ENCODE measurements at places on chromosomes 11 and 22.
A peak's percentile ranks its signal among the peaks of the same experiment; 100 is the strongest.

GRCh38 chr22:24968066-24968561, 15.6 kb downstream of the KIAA1671 start:
- H3K4me1 ChIP-seq = peaks cover 6% of the 10 kb centered on the region
- no peaks in the 10 kb centered on the region for H3K27me3 ChIP-seq
- no peak for DNase-seq
- H3K36me3 ChIP-seq = no peaks in the 10 kb centered on the region
- no peak overlapping the region for H3K27ac ChIP-seq

DNA sequence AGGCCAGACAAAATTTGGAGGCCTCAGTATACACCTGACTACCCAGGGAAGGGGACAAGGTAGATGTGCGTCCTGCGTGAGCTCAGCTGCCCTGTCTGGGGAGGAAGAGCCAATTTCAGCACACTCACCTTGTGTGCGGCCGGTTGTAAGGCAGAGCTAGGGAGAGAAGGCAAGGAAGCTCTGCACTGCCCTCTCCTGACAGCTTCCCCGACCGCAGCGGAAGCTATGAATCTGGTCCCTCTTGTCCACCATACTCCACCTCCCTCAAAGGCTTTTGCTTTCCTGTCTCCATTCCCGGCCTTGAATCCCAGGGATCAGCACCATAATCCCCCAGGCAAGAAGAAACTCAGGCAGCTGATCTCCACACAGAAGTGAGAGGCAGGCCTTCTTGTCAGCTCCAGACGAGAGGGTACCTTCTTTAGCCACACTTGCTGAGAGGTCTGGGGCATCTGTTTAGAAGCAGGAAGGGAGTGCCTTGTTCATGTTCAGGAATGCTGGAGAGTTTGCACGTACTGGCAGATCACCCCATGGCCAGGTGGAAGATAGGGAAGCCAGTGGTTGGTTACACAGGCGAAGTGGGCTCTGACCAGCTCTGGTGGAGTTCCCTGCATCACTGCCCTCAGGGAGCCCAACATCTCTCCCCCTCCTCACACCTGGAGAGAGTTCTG, 62.5 kb downstream of the FEZ1 start:
- H3K4me1 ChIP-seq = no peaks in the 10 kb centered on the region
- H3K36me3 ChIP-seq = peaks cover 5% of the 10 kb centered on the region
- DNase-seq = peak; percentile 78
- H3K4me3 ChIP-seq = no peak overlapping the region
- H3K27me3 ChIP-seq = no peaks in the 10 kb centered on the region

- H3K27ac ChIP-seq = no peak overlapping the region
- H3K4me3 ChIP-seq = no peak overlapping the region
- no peaks in the 10 kb centered on the region for H3K27me3 ChIP-seq
- DNase-seq = peak; percentile 18
These were observed 61.8 kb downstream of the CD82 start for GRCh38 chr11:44627165-44627789.

DNA sequence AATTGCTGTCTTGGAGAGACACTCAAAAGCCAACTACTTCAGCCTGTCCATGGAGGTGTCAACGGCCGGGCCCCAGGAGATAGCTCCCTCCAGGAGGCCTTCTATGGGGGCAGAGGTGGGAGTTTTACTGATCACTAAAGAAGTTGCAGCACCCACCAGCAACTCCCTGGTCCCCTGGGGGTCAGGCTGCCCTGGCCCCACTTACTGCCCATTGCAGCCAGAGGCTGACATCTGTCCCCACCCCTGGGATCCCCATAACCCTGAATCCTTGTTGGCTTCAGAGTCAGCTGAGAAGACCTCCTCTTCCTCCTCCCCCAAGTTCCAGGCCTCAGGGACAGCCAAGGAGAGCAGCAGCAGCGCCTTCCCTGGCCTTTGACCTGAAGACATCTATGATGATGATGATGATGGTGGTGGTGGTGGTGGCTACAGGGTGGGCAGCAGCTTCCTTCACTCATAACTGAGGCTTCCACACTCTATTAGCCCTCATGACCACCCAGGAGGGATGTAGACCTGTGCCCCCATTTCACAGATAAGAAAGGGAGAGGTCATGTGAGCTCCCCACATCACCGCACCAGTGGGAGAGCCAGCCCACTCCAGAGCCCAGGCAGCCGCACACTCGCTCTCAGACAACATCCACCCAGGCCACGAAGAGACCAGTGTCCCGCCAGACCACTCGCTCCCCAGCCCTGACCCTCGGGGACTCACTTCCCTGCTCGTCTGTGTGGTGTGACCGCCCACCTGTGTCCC, 43.8 kb upstream of the FGF3 start:
- no peaks in the 10 kb centered on the region for H3K36me3 ChIP-seq
- no peak overlapping the region for H3K27ac ChIP-seq
- H3K4me1 ChIP-seq = no peaks in the 10 kb centered on the region
- peaks cover 81% of the 10 kb centered on the region for H3K27me3 ChIP-seq
- H3K4me3 ChIP-seq = no peak overlapping the region

- peak overlapping the region; percentile 67 for H3K27ac ChIP-seq
- no peaks in the 10 kb centered on the region for H3K27me3 ChIP-seq
- no peak overlapping the region for H3K4me3 ChIP-seq
- no peaks in the 10 kb centered on the region for H3K36me3 ChIP-seq
- DNase-seq = peak; percentile 92
- no peaks in the 10 kb centered on the region for H3K4me1 ChIP-seq
These were observed 289.2 kb downstream of the MN1 start for GRCh38 chr22:27512283-27512761.
